Left ventricle myocardium superior (tissue), 1 donor: ENCODE measurements at places on chromosomes 6 and 20. TPM values are rescaled to one million over a fixed set of nuclear protein-coding genes. Genes with fewer than 3 reads are reported as not detected.

DNA sequence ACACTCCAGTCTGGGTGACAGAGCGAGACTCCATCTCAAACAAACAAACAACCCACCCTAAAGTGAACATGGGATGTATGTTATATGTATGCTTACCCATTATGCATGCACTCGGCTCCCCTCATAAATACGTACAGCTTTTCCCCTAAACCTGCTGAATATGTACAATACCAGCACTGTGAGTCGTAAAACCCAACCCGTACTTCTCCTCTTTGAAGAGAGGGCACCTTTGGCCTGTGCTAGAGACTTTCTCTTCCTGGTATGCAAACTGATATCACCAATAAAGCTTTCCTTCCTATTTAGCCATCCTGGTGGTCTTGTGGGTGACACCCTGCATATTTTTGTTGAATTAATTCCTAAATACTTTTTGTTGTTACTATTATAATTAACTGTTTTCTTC lies 51.3 kb downstream of the VSTM2L start:
- DNase-seq = no peak

GRCh38 chr20:43238266-43238665 lies 48.6 kb upstream of the PTPRT start:
- no peak for DNase-seq

MUC22 gene
- total RNA-seq = 0.22 TPM

FAM209A gene
- total RNA-seq = not detected
